ENCODE measurements at places on chromosomes 5 and 9.

DNA sequence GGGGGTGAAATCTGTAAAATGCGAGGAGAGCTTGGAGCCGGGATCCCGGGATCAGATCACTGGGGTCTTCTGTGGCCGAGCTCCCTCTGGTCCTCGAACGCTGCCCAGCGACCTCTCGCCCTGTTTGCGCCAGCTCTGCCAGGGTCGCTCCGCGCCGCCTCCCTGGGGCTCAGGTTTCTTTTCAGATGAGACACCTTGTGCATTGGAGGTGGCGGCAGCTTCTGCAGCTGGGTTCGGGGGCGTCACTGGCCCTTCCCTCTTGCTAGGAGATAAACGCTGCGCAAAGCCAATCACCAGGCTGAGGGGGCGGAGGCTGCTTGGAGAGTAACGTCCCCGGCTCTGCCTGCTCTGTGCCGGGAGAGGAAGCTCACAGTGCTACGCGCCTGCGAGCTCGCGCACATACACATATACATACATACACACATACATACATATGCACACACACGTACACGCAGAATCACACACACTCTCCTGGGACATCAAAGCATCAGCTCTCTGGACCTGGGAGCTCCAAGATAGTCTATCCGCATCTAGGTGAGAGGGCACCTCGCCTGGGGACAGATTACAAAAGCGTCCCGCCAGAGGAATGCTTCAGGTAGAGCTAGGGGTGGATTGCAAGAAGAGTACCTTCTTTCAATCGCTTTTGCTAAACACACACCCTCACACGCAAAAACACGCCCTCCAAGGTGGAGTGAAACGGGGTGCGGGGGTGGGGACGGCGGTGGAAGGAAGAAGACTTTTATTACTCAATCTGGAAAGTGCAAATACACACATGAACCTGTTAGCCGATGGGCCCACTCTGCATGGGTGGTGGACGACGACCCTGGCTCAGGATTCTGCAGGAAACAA lies at the start of gene ST8SIA4:
TSS of gene ST8SIA4 (minus strand) at position 244 of the 849 bp plus-strand sequence. CDS start 327 bp downstream, outside the sequence.
- H3K4me1 ChIP-seq = no peaks in the 10 kb centered on the region
- peak within 1 kb of the TSS; percentile 50 for H3K4me3 ChIP-seq
- peak within 1 kb of the TSS; percentile 16 for H3K27ac ChIP-seq

GRCh38 chr9:3732077-3733038 lies 206.6 kb upstream of the RFX3 start:
- DNase-seq = peak; percentile 79
- H3K36me3 ChIP-seq = no peaks in the 10 kb centered on the region
- H3K27me3 ChIP-seq = no peaks in the 10 kb centered on the region
- H3K4me3 ChIP-seq = no peak overlapping the region
- H3K4me1 ChIP-seq = no peaks in the 10 kb centered on the region
- peak overlapping the region; percentile 35 for H3K27ac ChIP-seq

DNA sequence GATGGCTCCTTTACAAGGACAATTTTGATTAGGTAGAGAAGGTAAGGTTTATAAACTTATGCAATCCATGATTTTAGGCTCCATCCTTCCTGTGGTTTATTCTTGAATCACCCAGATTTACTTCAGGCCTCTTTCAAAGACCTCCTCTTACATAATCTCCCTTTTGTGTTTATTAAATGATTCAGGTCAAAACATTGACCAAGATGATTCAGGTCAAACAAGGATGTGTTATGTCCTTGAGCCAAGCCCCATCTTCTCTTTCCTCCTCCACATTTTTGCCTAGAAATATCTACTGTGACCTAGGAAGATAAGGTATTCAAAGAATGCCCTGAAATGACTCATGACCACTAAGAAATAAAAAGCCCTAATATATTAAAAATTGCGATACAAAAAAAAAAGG lies 31.8 kb upstream of the TLR4 start:
- H3K36me3 ChIP-seq = no peaks in the 10 kb centered on the region
- H3K4me3 ChIP-seq = no peak overlapping the region
- H3K27ac ChIP-seq = no peak overlapping the region
- no peaks in the 10 kb centered on the region for H3K4me1 ChIP-seq
- no peak for DNase-seq

DNA sequence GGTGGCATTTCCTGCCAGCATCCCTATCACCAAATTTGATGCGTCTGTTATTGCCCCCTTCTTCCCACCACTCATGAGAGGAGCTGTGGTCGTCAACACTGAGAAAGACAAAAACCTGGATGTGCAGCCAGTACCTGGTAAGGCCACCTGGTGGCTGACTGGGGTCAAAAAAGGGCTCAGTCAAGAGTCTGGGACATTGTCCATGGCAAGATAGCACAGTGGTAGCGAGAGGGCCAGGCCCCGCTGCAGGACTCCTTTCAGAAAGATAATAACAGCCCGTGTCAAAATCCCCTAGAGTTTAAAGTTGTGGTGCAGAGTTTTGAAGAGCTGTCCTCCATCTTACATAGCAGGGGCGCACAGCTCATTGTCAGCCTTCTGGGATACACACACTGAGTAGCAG lies 40.8 kb downstream of the CSF1R start:
- H3K27ac ChIP-seq = no peak overlapping the region
- H3K27me3 ChIP-seq = no peaks in the 10 kb centered on the region
- no peak for DNase-seq

- no peaks in the 10 kb centered on the region for H3K4me1 ChIP-seq
- DNase-seq = no peak
- H3K27ac ChIP-seq = no peak overlapping the region
- no peaks in the 10 kb centered on the region for H3K36me3 ChIP-seq
- H3K4me3 ChIP-seq = no peak overlapping the region
Observed at GRCh38 chr9:103714992-103715391, 379.1 kb upstream of the SMC2 start.

DNA sequence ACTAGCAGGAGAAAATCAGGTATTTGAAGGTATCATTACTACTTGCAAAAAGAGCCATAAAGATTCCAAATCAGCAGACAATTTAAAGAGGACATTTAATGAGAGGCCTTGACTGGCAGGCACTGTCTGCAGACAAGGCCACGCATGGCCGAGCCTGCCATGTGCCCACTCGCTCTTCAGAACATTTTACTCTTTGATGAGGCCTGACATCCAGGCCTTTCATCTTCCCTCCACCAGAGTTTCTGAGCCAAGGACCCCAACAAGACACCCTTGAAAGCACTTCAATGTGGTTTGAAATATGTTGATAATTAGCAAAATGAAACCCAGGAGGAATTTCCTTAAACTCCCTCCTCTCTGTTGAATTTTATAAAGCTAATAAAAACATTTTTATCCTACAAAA lies 16.4 kb downstream of the AK8 start:
- peaks cover 2% of the 10 kb centered on the region for H3K27me3 ChIP-seq
- H3K36me3 ChIP-seq = no peaks in the 10 kb centered on the region
- H3K4me1 ChIP-seq = no peaks in the 10 kb centered on the region
- DNase-seq = no peak
- H3K27ac ChIP-seq = no peak overlapping the region

DNA sequence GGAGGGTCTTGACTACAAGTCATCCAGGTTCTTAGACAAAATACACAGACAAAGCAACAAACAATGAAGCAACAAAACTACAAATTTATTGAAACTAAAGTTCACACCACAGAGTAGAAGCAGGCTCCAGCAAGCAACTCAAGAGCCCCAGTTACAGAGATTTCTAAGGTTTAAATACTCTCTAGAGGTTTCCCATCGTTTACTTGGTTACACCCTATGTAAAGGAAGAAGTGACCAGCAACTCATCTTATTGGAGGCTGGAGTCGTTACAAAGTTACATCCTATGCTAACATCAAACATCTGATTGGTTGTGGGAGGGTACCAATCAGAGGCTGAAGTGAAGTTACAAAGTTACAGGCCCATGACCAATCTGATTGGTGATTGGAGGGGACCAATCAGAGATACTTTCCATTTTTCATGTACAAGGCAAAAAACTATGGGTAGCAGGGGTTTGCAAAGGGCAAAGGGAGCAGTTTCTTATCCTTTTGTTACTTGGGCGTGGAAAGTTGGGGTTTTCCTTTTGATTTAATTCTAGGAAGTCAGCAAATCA lies 2292.6 kb upstream of the C9orf72 start:
- DNase-seq = no peak
- H3K4me3 ChIP-seq = no peak overlapping the region
- H3K27ac ChIP-seq = no peak overlapping the region
- H3K27me3 ChIP-seq = no peaks in the 10 kb centered on the region

DNA sequence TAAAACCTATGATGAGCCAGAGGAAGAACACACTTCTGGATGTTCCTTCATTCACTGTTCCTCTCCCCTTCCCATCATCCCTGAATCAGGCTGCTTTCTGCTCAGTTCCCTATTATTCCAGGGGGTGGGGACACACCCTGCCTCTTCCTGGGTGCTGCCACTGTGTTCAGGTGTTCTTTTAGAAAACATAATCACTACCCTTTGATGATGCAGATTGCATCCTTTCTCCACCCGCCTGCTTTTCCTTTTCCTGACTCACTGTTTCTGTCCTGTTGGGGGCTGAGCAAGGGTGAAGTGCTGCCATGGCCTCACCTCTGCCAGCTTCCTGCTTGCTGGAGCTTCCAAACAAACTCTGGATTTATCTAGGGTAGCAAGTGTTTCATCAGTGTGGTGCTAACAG lies 331.9 kb upstream of the GRIA1 start:
- H3K27ac ChIP-seq = no peak overlapping the region
- no peaks in the 10 kb centered on the region for H3K4me1 ChIP-seq
- H3K36me3 ChIP-seq = no peaks in the 10 kb centered on the region
- H3K27me3 ChIP-seq = no peaks in the 10 kb centered on the region
- DNase-seq = no peak

- no peak for DNase-seq
- no peak overlapping the region for H3K4me3 ChIP-seq
- no peak overlapping the region for H3K27ac ChIP-seq
- H3K36me3 ChIP-seq = peaks cover 14% of the 10 kb centered on the region
Observed at GRCh38 chr9:6471231-6471850, 58.3 kb downstream of the UHRF2 start.

DNA sequence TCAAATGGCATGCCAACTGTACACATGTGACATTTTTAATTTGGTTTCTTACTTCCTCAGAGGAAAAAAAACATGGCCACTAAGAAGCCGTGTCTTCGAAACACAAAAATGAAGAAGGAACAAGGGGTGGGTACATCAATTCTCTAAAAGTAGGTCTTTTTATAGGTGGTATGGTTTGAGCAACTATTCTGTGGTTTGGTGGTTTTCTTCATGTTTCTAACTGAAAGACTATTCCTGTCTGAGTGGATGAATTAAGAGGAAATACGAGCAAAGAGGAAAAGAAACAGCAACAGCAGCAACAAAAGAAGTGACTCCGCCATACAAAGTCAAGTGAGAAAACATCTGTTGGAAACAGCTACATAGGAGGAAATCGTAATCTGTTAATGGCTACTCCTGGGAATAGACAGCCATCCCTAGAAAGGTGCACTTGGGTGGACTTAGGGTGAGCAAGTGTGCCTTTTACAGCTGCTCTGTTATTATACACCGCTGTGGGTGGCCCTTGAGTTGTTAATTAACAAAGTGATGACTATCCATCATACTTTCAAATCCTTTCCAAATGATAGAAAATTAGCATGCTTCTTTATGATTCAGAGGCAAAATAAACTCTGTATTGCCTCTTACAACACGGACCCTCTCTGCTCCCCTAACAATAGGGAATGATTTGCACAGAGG lies 575.8 kb downstream of the TLE1 start:
- no peak overlapping the region for H3K27ac ChIP-seq
- no peak for DNase-seq
- no peak overlapping the region for H3K4me3 ChIP-seq
- no peaks in the 10 kb centered on the region for H3K36me3 ChIP-seq
- H3K27me3 ChIP-seq = no peaks in the 10 kb centered on the region

- DNase-seq = no peak
- H3K27me3 ChIP-seq = no peaks in the 10 kb centered on the region
- H3K4me1 ChIP-seq = no peaks in the 10 kb centered on the region
Observed at GRCh38 chr5:170482511-170482910, 21.3 kb upstream of the KCNIP1 start.

DNA sequence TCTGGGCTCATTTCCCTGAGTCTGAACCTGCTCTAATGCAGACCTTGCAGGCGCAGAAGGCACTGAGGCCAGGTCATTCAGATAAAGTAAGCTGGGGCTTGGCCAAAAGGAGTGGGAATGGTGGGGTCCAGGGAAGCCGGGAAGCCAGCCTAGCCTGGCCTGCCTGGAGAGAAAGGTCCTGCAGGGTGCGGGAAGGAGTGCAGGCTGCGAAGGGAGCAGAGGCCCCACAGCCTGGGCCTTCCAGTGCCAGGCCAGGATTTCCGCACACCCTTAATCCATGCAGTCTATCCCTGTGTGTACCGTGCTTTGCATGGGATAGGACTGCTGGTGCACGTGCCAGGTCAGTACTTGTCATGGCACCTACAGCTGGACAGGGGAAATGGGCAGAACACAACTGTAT lies 3.6 kb upstream of the STING1 start:
- H3K4me3 ChIP-seq = no peak overlapping the region
- no peak for DNase-seq
- no peaks in the 10 kb centered on the region for H3K27me3 ChIP-seq
- no peaks in the 10 kb centered on the region for H3K36me3 ChIP-seq

- peaks cover 87% of the 10 kb centered on the region for H3K36me3 ChIP-seq
- no peak overlapping the region for H3K4me3 ChIP-seq
- H3K4me1 ChIP-seq = no peaks in the 10 kb centered on the region
- DNase-seq = no peak
Observed at GRCh38 chr9:136451221-136451877, 11.7 kb upstream of the INPP5E start.

DNA sequence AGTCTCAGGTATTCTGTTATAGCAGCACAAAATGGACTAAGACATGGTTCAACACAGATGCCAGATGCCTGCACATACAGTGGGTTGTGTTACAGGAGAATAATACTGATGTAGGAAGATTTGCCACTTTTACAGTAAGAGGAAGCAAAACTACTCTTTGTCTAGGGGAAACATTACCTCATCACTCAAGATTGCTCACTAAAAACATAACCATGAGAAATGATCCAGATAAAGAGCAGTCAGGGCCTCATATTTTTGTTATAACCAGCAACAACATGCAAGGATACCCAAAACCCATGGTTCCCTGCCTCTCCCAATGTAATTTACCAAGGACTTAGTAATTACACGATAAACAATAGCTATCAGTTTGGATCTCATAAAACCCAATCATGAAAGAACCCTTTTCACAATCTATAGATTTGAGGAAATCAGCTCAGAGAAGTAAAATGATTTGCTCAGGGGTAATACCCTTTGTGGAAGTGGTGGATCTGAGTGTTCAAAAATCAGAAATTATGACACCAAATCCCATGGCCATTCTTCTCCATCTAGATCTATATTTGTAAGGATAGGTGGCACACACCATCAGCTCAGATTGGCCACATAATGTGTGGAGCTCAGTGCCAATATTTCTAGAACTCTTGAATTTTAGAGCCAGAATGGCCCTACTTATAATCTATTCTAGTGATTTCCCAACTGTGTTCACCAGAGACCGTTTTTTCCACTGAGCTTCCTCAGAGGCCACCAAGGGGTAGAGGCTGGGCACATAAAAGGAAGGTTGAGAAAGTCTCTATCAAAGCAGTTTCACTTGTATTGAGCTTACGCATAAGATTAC lies 27.8 kb downstream of the DPYSL3 start:
- H3K27ac ChIP-seq = no peak overlapping the region
- H3K4me1 ChIP-seq = no peaks in the 10 kb centered on the region
- no peaks in the 10 kb centered on the region for H3K36me3 ChIP-seq
- DNase-seq = no peak
- H3K27me3 ChIP-seq = peaks cover 3% of the 10 kb centered on the region
- no peak overlapping the region for H3K4me3 ChIP-seq

All from large intestine (tissue), 12 donors.